Heart left ventricle (tissue), 16 donors: ENCODE measurements at places on chromosomes 5 and 9. TPM values are rescaled to one million over a fixed set of nuclear protein-coding genes. Genes with fewer than 3 reads are reported as not detected.

The PDE6A gene
- total RNA-seq = 0.23 TPM

GRCh38 chr9:4065054-4065453, 234.8 kb downstream of the GLIS3 start:
- no peaks in the 10 kb centered on the region for H3K27me3 ChIP-seq
- H3K36me3 ChIP-seq = no peaks in the 10 kb centered on the region
- no peak for DNase-seq
- H3K4me3 ChIP-seq = no peak overlapping the region

The BRINP1 gene
- 1.5 TPM for total RNA-seq

- H3K4me3 ChIP-seq = no peak overlapping the region
- no peaks in the 10 kb centered on the region for H3K36me3 ChIP-seq
- DNase-seq = no peak
- H3K27me3 ChIP-seq = no peaks in the 10 kb centered on the region
Observed at GRCh38 chr9:131685753-131686706, 53.8 kb downstream of the RAPGEF1 start.

The TMEM174 gene
- not detected for total RNA-seq

DNA sequence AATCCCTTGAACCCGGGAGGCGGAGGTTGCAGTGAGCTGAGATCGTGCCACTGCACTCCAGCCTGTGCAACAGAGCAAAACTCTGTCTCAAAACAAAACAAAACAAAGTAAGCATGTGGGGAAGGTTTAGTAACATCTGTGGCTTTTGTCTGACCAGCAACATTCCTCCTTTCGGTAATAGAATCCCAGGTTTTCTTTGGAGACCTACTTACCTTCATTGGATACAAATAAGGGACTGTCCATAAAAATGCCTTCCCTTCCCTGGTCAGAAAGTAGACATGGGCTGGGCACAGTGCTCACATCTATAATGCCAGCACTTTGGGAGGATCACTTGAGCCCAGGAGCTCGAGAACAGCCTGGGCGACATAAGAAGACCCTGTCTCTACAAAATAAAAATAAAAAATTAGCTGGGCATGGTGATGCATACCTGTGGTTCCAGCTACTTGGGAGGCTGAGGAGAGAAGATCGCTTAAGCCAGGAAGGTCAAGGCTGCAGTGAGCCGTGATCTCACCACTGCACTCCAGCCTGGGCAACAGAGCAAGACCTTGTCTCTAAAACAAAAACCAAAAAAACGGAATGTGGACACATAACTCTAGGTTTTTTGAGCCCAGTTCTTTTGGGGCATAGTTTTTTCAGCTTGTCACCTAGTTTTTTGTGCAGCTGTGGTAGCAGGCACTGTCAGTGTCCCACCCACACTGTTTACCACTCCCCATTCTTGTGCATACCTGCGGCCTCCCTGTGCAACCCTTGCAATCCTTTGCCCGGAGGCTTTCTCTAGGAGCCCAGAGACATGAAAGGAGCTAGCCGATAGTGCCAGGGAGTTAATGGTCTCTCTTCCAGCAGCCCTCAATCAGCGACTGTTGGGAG, 9.0 kb upstream of the SPINK4 start:
- H3K4me3 ChIP-seq = no peak overlapping the region
- no peak overlapping the region for H3K27ac ChIP-seq
- H3K27me3 ChIP-seq = no peaks in the 10 kb centered on the region
- H3K4me1 ChIP-seq = no peaks in the 10 kb centered on the region
- H3K36me3 ChIP-seq = no peaks in the 10 kb centered on the region

The ADAMTS16 gene
- not detected for total RNA-seq

The FAM53C gene
- 26.2 TPM for total RNA-seq

The ELOVL7 gene
- total RNA-seq = 1.1 TPM

DNA sequence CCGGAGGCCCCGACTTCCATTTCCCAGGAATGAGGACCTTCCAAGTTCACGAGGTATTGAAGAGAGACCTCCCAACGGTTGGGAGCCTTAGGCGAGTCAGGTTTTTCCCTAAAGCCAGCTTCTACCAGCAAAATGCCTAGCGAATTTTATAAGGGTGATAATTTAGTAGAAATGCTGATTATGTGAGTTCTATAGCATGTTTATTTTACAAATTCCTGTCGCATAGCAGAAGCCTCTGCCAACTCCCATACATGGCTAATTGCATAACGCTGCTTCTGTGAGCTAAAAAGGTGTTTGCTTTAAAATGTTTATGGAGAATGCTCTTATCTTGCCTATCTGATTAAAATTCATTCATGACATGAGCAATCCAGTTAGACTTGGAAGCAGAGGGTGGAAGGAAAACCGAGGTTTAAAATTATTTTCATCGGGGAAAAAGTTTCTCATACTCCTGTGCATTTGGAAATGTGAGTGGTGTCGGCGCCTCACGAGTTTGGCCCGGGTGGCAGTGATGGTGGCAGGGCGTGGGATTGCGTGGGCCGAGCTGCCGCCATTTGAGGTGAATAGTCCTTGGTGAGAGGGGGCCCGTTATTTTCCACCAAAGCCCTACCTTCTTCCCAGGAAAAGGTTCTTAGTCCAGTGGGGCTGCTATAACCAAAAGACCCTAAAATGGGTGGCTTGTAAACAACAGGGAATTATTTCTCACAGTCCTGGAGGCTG, 104.4 kb upstream of the FCN2 start:
- no peaks in the 10 kb centered on the region for H3K27me3 ChIP-seq
- DNase-seq = no peak
- no peak overlapping the region for H3K4me3 ChIP-seq
- H3K36me3 ChIP-seq = no peaks in the 10 kb centered on the region

The JAKMIP2 gene
- 0.08 TPM for total RNA-seq

GRCh38 chr9:5712651-5713390, 83.9 kb downstream of the RIC1 start:
- no peaks in the 10 kb centered on the region for H3K4me1 ChIP-seq
- no peak overlapping the region for H3K4me3 ChIP-seq
- no peak for DNase-seq
- H3K36me3 ChIP-seq = peaks cover 4% of the 10 kb centered on the region

- DNase-seq = no peak
- H3K36me3 ChIP-seq = no peaks in the 10 kb centered on the region
- H3K27ac ChIP-seq = no peak overlapping the region
- peaks cover 4% of the 10 kb centered on the region for H3K4me1 ChIP-seq
- H3K27me3 ChIP-seq = no peaks in the 10 kb centered on the region
Observed at GRCh38 chr9:36276781-36277181, 18.5 kb upstream of the GNE start.

DNA sequence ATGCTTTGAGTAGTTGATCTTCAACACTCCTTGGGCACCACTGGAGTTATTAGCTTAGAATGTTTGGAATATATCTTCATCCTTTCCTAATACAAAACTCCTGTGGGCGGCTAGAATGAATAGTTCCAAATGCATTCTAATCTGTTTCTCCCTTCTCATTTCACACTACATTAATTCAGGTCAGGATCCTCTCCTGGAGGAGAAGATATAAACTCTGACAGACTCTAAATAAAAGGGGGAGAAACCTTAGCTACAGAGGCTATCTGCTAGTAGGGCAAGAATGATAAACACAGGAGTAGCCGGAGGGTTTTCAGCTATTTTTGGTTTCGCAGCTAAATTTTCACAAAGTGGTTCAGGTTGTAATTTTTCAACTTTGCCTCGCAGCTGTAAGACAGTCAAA, 45.2 kb upstream of the FAM240B start:
- no peaks in the 10 kb centered on the region for H3K4me1 ChIP-seq
- no peak for DNase-seq
- H3K36me3 ChIP-seq = no peaks in the 10 kb centered on the region

DNA sequence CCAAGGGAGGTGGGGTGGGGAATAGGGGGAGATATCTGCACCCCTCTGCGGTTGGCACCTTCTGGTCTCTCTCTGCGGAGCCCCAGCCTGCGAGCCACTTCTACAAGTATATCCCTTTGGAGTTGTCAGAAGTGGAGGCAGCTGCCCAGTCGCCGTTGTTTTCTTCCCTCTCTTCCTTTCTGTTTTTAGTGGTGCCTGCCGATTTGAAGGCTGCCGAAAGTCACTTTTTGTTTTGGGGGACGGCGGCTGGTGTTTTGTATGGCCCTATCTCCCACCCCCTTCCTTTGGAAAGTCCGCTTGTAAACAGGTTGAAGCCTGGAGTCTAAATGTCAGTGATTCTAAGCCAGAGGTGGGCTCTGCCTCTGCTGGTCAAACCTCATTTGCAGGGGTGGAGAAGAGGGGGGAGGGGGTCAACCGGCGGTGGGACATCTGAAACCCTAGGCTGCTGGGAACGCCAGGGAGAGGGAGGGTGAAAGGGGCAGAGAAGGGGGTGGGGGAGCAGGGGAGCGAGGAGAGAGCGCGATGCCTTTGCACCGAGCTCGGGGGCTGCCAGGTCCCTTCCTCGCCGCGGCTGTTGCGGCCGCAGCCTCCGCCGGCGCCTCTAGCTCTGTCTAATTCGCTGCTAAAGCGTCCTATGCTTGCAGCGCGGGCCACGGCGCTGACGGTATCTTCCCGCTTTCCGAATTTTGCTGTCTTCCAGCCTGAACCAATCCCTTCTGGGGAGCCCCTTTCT, at the start of gene FGF10:
TSS of gene FGF10 (minus strand) at position 331 of the 733 bp plus-strand sequence. CDS start 738 bp downstream, outside the sequence.
- peak within 1 kb of the TSS; percentile 20 for H3K4me3 ChIP-seq
- peaks cover 3% of the 10 kb centered on the region for H3K4me1 ChIP-seq
- DNase-seq = peak; percentile 26
- H3K27ac ChIP-seq = no peak within 1 kb of the TSS
- no peaks in the 10 kb centered on the region for H3K36me3 ChIP-seq
- peaks cover 10% of the 10 kb centered on the region for H3K27me3 ChIP-seq
